Tongue (tissue), 3 donors: ENCODE measurements at places on chromosomes 1 and 21.

DNA sequence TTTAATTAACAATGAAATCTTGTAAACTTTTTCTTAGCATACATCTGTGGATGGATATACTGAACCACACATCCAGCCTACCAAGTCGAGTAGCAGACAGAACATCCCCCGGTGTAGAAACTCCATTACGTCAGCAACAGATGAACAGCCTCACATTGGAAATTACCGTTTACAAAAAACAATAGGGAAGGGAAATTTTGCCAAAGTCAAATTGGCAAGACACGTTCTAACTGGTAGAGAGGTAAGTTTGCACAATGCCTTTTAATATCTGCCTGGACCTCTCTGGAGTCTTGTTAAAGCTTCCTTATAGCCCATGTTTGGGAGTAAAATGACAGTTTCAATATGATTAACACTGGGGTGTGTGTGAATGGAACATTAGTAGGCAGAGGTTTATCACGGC is 51.4 kb downstream of the MARK1 start:
- no peak for DNase-seq

DNA sequence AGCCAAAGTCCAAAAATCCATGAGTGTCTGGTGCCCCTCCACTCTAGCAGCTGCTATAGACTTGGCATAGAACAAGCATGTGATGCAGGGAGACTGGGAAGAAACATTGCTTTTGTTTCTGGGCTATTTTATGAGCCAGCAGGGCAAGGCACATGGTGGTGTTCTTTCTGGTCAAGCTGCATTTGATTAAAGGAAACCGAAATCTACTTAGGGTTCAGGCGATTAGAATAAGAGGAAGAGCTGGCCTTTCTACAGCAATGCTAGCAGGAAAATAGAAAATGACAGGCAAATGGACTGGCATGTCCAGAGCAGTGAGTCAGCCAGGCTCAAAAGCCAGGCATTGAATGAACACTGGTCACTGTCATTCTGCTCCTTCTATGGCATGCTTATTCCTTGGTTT is 28.5 kb upstream of the ARHGAP29 start:
- peak; percentile 73 for DNase-seq

DNA sequence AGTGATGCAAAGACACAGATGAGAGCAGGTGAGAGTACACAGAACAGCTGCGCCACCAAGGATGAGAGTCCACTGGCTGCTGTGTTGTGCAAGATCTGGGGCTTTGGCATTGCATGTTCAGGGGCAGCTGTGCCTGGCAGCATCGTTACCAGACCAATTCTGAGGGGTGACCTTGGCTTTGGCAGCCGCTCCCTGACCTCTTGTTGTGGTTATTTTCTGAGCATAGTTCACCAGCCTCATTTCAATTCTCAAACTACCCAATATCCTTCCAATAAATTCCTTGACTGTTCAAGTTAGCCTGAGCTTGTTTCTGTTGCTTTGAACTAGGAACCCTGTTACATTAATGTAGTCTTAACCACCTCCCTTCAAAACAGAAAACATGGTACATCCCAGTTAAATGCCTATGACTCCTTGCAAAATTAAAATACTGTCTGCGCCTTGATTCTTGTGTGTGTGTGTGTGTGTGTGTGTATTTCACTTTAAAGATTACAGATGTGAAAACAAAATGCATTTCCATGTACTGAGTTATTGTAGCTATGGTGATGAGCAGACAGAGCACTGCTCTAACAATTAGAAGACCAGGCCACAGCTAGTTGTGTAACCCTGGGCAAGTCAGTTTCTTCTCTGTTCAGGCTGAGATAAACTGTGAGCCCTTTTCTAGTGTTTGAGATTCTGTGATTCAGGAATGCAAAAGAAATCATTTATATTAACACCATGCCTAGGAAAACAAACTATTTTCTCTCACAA is 106.3 kb upstream of the GUCA2B start:
- DNase-seq: peak; percentile 74

DNA sequence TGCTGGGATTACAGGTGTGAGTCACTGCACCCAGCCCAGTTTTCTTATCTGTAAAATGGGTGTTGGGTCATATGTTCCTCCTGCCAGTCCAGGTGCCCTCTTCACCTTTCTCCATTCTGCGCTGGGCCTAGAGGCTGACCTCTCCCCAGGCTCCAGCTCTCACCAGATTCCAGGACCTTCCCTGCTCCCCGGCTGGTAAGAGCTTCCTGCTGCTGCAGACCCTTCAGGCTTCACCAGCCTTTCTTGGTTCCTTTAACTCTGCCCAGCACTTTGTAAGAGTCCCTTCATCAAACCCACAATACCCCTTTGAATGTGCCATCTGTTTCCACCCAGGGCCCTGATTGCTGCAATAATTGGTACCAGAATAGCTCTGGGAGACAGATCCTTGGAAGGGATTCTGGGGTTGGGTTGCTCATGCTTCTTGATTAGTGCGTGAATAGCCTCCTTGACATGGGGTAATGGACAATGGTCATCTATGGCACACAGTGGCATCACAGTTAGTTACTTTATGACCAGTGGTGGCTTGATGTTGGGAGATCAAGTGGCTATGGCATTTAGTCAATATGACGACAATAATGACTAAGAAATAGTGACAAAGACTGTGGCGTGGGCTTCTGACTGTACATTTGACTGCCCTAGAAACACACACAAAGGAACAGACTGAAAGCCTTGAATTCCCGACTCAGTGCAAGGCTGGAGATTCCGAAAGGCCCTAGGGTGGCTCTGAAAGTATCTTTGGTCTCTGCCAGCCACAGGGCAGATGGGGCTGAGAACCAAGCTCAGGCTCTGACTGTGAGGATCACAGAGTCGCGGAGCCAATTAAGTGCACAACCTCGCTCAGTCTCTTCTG is 67.3 kb downstream of the SLC9A1 start:
- DNase-seq: no peak

- peak; percentile 66 for DNase-seq
Measured at GRCh38 chr1:29119121-29119929, 4.4 kb downstream of the TMEM200B start.

GRCh38 chr1:229283183-229283611 is 12.3 kb downstream of the RAB4A start:
- no peak for DNase-seq

- DNase-seq: no peak
Measured at GRCh38 chr1:21833392-21833976, 21.4 kb downstream of the LDLRAD2 start.

GRCh38 chr1:218436346-218436745 is 91.2 kb downstream of the TGFB2 start:
- DNase-seq: no peak

DNA sequence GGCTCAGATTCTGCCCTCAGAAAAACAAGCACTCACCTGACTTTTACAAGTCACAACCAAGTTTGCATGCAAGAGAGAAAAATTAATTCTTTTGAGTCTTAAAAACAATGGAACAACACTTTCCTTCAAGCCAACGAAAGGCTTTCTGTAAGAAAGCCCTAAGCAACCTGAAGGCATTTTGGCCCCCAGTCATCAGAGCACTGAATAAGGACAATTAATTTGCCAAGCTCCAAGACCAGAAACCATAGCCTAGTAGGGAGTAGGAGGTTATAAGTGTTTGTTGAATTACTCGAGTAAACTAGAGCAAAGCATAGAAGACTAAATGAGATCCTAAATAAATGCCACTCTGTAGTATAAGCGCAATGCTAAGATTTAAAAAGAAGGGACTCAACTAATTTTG is 4.7 kb downstream of the TGFBR3 start:
- no peak for DNase-seq

DNA sequence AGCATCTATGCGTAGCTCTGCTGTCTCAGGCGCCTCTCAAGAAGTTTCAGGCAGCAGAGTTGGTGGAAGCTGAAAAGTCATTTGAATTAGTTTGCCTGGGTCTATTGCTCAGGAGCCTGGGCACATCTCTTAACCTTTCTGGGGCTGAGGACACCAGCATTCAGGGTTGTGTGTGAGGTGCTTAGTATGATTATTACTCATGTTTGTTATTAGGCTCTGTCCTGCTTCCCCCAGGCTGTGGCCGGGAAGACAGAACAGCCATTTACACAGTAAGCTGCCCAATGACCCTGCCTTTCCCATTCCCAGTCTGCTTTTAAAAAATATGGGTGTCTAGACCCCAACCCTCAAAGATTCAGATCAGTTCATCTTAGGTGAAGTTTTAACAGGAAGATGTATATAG is 53.9 kb upstream of the CACNA1E start:
- DNase-seq: no peak

GRCh38 chr1:75985827-75986226 is 53.6 kb upstream of the ASB17 start:
- no peak for DNase-seq

- DNase-seq: no peak
Measured at GRCh38 chr1:164423136-164423535, 135.8 kb upstream of the PBX1 start.

DNA sequence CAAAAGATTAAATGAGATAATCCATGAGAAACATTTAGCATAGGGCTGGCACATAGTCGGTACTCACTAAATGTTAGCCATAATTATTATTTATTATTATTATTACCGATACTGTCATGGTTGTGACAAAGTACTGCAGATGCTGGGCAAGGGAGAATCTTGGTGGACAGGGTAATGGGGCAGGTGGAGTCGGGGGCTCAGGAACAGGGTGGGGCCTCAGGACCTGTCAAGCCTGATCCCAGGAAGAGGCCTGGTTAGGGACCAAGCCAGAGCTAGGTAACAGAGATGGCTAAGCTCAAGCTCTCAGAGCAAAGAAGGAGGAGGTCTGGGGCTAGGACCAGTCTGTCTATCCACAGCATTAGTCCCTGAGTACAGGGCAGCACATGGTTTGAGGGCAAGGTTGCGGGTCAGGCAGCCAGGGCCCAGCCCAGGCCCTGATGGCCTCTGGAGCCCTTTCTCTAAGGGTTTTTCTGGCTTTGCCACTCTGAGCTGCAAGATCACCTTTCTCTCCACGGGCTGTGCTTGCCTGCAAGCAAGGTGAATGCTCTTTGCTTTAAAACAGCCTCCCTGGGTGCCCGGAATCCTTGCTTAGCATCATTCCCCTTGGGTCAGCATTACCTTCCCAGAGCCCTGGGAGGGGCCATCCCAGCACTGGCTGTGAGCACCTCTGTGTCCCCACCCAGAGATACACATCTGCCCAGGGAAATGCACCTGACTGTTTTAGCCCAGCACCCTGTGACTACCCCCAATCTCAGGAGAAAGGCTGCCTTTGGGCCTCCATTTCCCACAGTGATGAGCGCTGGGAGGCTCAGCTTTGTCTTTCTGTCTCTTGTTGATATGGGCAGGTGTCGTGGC is 572.0 kb downstream of the PTPRU start:
- DNase-seq: no peak

- no peak for DNase-seq
Measured at GRCh38 chr1:21935891-21936365, 1.2 kb downstream of the HSPG2 start.

GRCh38 chr1:3680488-3681230 is 28.3 kb downstream of the TP73 start:
- no peak for DNase-seq

DNA sequence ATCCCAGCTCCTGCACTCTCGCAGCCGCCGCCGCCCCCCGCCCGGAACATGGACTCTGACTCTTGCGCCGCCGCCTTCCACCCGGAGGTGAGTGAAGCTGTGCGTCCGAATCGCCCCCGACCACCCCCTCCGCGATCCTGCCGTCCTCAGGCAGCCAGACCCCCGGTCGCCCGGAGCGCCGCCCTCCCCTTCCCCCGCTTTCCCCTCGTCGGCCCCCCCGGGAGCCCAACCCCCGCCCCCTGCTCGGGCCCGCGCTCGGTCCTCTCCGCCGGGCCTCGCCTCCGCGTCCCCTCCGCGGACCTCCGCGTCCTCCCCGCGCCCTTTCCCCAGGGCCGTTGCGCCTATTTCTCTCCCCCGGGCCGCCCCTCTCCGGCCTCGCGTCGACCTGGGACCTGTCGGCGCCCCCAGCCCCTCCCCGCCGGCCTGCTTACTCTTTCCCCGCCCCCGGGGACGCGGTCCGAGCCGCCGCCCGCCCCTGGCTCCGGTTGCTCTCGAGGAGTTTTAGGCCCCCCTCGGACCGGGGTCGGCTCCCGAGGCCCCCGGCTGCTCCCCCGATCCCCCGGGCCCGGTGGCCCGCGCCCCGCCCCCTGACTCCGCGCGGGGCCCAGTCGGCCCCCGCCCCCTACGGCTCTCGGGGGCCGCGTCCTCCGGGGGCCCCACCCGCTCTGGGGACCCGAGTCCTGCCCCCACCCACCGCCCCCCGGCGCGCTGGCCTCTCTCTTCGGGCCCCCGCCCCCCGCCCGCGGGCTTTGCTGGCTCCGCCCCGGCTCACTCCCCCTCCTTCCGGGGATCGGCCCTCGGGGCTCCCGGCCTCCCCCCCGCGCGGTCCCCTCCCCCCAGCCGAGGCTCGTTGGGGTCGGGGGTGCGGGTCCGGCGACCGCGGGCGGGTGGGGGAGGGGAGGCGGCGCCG is 743 bp downstream of the PHF13 start:
- peak; percentile 74 for DNase-seq

GRCh38 chr1:153774780-153775457 is at the start of gene SLC27A3:
SLC27A3 (plus strand) TSS chr1:153775407; CDS start chr1:153775498, 91 bp downstream.
- peak; percentile 88 for DNase-seq

DNA sequence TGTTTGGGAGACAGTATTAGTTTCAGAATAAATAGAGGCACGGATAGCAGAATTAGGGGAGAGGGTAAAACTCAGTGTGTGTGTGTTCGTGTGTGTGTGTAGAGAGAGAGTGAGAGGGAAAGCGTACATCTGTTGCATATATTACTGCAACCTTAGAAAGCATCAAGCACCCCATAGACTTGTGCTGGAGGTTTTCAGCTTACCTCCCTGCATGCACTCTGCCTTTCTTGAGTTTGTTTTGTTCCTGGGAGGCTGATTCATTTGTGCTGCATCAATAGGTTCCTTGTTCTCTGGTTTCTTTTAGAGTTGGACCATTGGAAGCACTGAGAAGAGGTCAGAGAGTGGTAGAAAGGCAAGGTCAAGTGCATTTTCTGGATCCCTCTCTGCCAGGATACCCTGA is 104.4 kb upstream of the KCNK1 start:
- DNase-seq: no peak

DNA sequence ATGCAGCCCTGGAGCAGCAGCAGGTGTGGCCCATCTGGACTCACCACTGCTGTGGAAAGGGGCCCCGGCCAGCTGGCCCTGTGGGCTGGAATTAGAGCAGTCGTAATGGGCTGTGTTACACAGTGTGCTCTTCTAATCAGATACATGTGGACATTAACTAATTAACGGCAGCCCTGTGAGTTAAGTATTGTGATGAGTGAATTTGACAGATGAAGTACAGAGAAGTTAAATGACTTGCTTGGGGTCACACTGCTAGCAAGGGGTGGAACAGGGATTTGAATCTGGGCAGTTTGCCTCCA is 58.6 kb downstream of the MDM4 start:
- peak; percentile 83 for DNase-seq

DNA sequence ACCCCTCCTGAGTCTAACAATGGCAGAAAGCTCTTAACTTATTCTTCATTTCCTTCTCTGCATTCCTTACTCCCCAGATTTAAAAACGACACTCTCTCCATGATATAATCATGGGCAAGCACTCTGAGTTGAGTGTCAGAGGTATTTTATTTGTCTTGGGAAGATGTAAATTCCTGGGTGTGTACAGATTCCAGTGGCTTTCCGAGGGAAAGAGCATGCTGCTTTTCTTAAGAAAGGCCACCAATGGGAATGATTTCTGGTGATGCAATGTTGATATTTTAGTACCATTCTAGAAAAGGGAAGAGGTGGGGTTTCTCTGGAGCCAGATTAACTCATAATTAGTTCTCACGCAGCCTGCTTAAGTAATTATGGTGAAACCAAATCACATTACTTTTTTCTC is 47.8 kb upstream of the BTG3 start:
- no peak for DNase-seq

- DNase-seq: peak; percentile 82
Measured at GRCh38 chr1:176843352-176844297, 320.9 kb downstream of the ASTN1 start.

GRCh38 chr1:59394706-59395425 is 98.0 kb downstream of the FGGY start:
- DNase-seq: no peak
